ENCODE measurements at places on chromosomes 3 and 15.

- peak; percentile 70 for DNase-seq
Measured at GRCh38 chr3:187616307-187616972, 53.8 kb downstream of the SST start.

GRCh38 chr3:192933779-192934460 is 16.3 kb upstream of the MB21D2 start:
- DNase-seq = no peak

DNA sequence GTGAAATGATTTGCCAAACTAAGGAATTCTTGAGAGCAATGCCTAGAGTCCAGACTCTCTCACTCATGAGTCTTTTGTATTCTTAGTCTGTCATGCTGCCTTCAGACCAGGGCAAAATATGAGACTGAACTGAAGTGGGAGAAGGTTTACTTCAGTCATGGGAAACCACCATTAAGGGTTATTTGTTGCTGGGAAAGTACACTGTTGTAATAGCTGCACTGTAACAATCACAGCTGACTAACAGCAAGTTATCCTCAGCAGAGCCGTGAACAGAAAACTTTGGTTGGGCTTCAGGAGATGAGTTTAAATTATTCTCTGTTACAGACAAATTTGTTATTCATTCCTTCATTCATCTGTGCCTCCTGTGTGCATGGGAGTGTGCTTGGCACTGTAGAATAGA is 258.5 kb downstream of the ROBO2 start:
- DNase-seq = peak; percentile 23

GRCh38 chr3:138389841-138390581 is 41.6 kb downstream of the MRAS start:
- DNase-seq = peak; percentile 96

- peak; percentile 25 for DNase-seq
Measured at GRCh38 chr15:39357480-39358268, 223.2 kb upstream of the THBS1 start.

- no peak for DNase-seq
Measured at GRCh38 chr15:75198560-75199356, 2.9 kb upstream of the C15orf39 start.

- no peak for DNase-seq
Measured at GRCh38 chr3:40766396-40766795, 241.6 kb downstream of the ZNF621 start.

GRCh38 chr3:33746416-33747116 is 28.5 kb upstream of the CLASP2 start:
- DNase-seq = no peak

GRCh38 chr3:177724020-177724638 is 526.8 kb upstream of the TBL1XR1 start:
- DNase-seq = no peak

DNA sequence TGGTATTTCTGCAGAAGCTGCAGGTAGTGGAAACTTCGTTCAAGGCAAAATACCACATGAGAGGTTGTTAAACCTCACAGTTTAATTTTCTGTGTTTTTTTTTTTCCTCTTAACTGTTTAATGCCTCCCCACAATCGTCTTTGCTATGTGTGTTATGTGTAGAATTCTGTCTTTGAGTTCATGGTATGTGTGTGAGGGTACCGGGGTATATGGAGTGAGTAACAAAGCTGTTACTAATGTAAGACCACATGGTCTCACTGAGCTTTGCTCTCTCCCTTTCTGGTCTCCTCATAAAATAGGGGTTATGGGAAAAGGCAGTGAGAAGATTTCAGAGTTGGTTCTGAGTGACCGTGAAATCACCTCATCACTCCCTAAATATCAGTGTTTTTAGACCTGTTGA is 143.6 kb downstream of the USP13 start:
- DNase-seq = no peak

GRCh38 chr3:172276103-172276502 is 172.2 kb downstream of the GHSR start:
- DNase-seq = no peak

- DNase-seq = no peak
Measured at GRCh38 chr15:99268431-99268830, 17.1 kb downstream of the LRRC28 start.

DNA sequence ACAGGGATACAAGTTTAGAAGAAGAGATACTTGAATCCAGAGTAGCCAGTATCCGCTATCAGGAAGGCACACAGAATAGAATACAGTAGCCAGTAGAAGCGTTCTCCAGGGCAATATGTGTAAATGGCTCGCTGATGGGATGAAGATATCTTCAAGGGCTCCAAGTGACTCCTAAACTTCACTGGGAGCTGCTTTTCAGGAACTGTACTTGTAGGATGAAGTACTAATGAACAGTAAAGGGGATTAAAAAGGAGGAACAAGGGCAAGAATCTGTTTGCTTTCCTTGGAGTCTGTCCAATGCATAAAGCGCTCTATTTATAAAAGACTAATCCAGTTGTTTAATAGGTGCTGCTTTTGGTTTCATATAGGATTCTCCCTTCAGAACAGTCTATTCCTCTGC is 78.4 kb downstream of the THRB start:
- DNase-seq = no peak

GRCh38 chr15:96327155-96327741 is 3.3 kb upstream of the NR2F2 start:
- DNase-seq = peak; percentile 93

DNA sequence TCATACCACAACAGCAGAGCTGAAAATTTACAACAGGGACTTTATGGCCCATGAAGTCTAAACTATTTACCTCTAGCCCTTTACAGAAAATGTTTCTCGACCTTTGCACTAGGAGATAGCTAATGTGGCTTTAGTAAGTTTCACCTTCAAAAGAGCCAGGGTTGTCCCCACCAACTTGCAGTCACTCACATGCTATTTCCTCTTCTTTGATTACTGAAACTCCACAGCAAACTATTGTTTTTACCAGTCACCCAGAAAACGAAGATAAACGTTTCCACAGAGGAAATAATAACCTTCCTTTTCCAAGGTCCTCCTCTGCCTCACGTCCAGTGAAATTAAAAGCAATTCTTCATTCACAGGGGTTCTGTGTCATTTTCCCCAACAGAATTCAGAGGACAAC is 48.2 kb downstream of the WWTR1 start:
- DNase-seq = peak; percentile 80

DNA sequence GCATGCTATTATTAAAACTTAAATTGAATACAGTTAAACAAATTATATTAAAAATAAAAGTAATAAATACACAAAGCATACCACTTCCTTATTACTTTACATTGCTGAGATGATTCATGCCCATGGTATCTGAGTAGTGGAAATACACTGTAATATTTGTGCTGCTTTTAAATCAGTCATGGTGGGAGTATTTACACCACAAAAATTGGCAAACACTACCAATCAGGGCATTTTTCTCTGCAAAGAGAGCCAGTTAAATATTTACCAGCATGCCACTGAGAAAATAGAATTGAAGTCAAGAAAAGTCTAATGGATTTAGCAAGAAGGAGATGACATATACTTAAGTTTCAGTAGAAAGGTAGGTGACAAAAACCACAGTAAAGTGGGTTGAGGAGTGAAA is 19.6 kb downstream of the PPARG start:
- peak; percentile 94 for DNase-seq

DNA sequence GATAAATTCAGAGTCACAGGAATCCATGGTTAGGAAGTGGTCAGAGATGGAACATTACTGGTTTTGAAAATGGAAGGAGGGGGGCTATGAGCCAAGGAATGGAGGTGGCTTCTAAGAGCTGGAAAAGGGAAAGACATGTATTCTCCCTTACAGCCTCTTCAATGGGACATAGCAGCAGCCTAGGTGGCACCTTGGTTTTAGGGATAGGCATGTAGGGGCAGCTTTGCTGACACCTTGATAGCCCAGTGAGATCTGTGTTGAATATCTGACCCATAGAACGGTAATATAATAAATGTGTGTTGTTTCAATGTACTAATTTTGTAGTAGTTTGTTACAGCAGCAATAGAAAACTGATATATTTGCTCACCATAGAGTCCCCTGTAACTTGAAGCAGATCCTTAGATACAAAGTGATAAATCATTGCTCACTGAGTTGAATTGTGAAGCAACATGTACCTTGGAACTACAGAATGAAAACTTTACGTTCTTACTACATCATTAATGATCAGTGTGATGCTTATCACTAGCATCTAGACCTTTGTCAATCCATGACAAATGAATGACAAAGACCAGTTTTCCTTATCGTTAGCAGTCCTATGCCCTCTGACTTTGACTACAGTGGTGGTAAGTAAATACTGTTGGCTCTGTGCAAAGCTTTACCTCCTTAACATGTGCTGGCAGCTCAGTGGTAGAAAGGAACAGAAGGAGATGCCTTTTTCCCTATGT is 53.8 kb downstream of the TMEM45A start:
- DNase-seq = no peak

DNA sequence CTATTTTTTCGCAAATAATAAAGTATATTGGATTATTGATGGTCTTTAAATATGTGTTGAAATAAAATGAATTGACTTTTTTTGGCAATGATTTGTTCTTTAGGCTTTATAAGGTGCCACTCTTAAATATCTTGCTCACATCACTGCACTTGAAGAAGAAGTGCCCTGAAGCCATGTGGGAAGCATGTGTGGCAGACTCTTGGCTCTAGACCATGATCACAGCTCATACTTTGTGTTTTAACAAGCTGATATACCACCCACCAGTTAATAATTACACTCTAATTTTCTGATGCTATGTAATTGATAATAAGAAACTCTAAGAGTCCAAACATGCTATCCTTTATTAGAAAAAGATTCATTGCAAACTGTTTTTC is 52.1 kb upstream of the TGFBR2 start:
- DNase-seq = peak; percentile 72

GRCh38 chr15:59177317-59177660 is 29.4 kb upstream of the LDHAL6B start:
- no peak for DNase-seq

- DNase-seq = no peak
Measured at GRCh38 chr3:166531730-166532129, 694.5 kb upstream of the BCHE start.

DNA sequence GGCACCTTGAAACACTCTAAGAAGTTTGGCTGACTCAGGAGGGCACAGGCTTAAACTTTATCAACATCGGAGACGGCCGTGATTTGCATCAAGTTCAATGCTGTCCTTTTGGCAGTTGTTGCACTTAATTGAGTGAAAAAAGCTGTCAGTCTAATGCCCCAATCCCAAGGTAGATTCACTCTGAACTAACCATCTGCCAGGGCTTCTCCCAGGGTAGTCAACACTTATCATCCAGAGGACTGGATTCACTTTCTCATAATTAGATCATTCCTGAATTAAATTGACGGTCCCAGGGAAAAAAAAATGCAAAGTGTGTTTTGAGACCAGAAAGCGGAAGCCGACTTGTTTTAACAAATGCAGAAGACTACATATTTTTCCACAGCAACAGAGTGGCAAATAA is 28.5 kb downstream of the RORA start:
- DNase-seq = no peak

GRCh38 chr3:154182322-154182922 is 61.2 kb downstream of the ARHGEF26 start:
- no peak for DNase-seq

DNA sequence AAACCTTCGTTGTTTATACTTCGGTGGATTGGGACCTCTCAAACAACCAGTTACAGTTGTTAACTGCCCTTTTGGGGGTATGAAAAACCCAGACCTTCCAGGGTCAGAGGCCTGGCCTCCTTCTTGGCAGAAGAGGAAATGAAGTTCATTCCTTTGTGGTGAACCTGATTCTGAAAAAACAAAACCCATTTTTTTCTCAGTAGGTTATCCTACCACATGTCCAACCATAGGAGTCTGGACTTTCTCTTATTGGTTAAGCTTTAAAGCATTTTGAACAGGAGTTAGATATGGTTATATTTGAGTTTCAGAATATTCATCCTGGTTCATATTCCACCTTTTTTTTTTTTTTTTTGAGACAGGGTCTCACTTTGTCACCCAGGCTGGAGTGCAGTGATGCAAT is 7.2 kb upstream of the LACTB start:
- DNase-seq = no peak

- no peak for DNase-seq
Measured at GRCh38 chr15:27408428-27408827, 437.4 kb downstream of the GABRG3 start.

All from renal cortical epithelial cell (primary cell).